ENCODE measurements at places on chromosomes 3 and 15.
A peak's percentile ranks its signal among the peaks of the same experiment; 100 is the strongest.

DNA sequence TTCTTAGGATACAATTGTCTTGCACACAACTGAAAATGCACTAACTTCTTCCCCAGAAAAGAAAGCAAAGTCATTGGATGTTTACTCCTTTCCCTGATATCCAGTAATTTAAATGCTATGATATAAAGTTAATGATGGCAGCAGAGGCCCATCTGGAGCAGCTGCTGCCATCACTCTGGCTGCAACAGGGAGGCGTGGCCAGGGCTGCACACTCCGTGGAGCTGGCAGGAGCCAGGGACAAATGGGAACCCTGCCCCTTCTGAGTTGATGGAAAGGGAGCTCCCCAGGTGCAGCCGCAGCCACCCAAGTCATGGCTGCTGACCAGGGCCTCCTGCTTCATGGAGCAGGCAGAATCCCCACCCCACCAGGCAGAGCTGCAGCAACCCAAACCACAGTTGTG lies 72.6 kb upstream of the ALDH1A3 start:
- no peaks in the 10 kb centered on the region for H3K36me3 ChIP-seq
- H3K4me1 ChIP-seq = no peaks in the 10 kb centered on the region
- no peak overlapping the region for H3K4me3 ChIP-seq

DNA sequence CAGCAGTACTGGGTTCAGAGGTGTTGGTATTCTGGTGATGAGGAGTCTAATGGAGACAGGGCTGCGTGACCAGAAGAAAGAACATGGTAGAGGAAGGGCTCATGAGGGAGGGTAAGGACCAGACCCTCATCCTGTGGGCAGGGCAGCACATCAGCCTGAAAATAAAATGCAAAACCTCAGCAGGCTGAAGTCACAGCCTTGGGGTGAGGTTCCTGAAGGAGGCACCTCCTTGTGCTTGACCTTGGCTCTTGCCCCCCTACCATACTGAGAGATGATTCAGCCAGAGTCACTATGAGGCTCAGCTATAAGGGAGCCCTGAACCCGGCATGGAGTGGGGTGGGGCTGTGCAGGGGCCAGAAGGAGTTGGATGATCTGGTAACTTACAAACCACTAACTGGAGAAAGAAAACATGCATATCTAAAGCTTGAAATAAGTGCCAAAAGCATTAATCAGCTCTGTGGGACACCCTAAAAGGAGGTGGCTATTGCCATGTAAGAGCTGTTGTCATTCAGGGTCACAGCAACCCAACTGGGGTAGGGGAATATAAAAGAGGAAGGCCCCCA lies 60.2 kb downstream of the CORO2B start:
- DNase-seq = no peak
- no peaks in the 10 kb centered on the region for H3K36me3 ChIP-seq
- H3K4me1 ChIP-seq = peaks cover 12% of the 10 kb centered on the region
- no peak overlapping the region for H3K4me3 ChIP-seq
- no peaks in the 10 kb centered on the region for H3K27me3 ChIP-seq

GRCh38 chr15:92901072-92901761 lies 1.1 kb downstream of the CHD2 start:
- peaks cover 4% of the 10 kb centered on the region for H3K36me3 ChIP-seq
- peak overlapping the region; percentile 99 for H3K27ac ChIP-seq
- no peak for DNase-seq

DNA sequence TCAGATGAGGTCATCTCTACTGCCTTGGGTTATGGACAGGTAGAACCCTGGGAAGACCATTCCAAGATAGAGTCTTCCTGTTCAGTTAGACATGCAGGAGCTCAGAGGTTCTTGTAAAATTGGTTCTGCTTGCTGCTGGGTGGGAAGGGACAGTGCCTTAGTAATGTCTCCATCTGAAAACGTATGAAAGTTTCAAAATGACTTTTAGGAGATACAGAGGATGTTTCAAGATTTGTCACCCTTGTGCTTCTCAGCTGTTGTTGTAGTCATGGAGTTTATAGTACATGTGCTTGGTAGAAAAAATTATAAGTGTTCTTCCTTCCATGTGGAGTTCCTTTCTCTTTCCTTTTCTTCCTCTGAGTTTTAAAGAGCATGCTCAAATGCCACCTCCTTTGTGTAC lies 885.2 kb upstream of the CFAP20DC start:
- no peak for DNase-seq
- no peak overlapping the region for H3K27ac ChIP-seq
- no peak overlapping the region for H3K4me3 ChIP-seq
- H3K36me3 ChIP-seq = no peaks in the 10 kb centered on the region
- H3K4me1 ChIP-seq = no peaks in the 10 kb centered on the region

- no peak overlapping the region for H3K27ac ChIP-seq
- no peaks in the 10 kb centered on the region for H3K4me1 ChIP-seq
- no peak for DNase-seq
- no peaks in the 10 kb centered on the region for H3K36me3 ChIP-seq
These were observed 61.4 kb downstream of the COL8A1 start for GRCh38 chr3:99699841-99700240.

- H3K4me1 ChIP-seq = peaks cover 37% of the 10 kb centered on the region
These were observed 13.2 kb downstream of the MEIS2 start for GRCh38 chr15:37087131-37087588.

- no peaks in the 10 kb centered on the region for H3K27me3 ChIP-seq
- no peaks in the 10 kb centered on the region for H3K36me3 ChIP-seq
- H3K4me1 ChIP-seq = no peaks in the 10 kb centered on the region
- H3K4me3 ChIP-seq = no peak overlapping the region
These were observed 17.3 kb upstream of the SLC28A2 start for GRCh38 chr15:45234562-45235235.

- H3K4me1 ChIP-seq = no peaks in the 10 kb centered on the region
- H3K4me3 ChIP-seq = no peak overlapping the region
- no peaks in the 10 kb centered on the region for H3K27me3 ChIP-seq
- H3K36me3 ChIP-seq = no peaks in the 10 kb centered on the region
These were observed 528.8 kb downstream of the UNC13C start for GRCh38 chr15:54506977-54507524.

- no peaks in the 10 kb centered on the region for H3K4me1 ChIP-seq
- no peak for DNase-seq
- no peaks in the 10 kb centered on the region for H3K36me3 ChIP-seq
These were observed 8.2 kb upstream of the APEH start for GRCh38 chr3:49665822-49666519.

- H3K4me1 ChIP-seq = no peaks in the 10 kb centered on the region
- peaks cover 76% of the 10 kb centered on the region for H3K36me3 ChIP-seq
- H3K4me3 ChIP-seq = no peak overlapping the region
- no peak overlapping the region for H3K27ac ChIP-seq
- DNase-seq = no peak
These were observed 14.4 kb downstream of the SEC61A1 start for GRCh38 chr3:128066676-128067075.

GRCh38 chr3:41370307-41370706 lies 171.0 kb downstream of the CTNNB1 start:
- no peaks in the 10 kb centered on the region for H3K27me3 ChIP-seq
- no peak overlapping the region for H3K27ac ChIP-seq
- no peaks in the 10 kb centered on the region for H3K36me3 ChIP-seq
- DNase-seq = no peak
- H3K4me1 ChIP-seq = peaks cover 52% of the 10 kb centered on the region
- no peak overlapping the region for H3K4me3 ChIP-seq

DNA sequence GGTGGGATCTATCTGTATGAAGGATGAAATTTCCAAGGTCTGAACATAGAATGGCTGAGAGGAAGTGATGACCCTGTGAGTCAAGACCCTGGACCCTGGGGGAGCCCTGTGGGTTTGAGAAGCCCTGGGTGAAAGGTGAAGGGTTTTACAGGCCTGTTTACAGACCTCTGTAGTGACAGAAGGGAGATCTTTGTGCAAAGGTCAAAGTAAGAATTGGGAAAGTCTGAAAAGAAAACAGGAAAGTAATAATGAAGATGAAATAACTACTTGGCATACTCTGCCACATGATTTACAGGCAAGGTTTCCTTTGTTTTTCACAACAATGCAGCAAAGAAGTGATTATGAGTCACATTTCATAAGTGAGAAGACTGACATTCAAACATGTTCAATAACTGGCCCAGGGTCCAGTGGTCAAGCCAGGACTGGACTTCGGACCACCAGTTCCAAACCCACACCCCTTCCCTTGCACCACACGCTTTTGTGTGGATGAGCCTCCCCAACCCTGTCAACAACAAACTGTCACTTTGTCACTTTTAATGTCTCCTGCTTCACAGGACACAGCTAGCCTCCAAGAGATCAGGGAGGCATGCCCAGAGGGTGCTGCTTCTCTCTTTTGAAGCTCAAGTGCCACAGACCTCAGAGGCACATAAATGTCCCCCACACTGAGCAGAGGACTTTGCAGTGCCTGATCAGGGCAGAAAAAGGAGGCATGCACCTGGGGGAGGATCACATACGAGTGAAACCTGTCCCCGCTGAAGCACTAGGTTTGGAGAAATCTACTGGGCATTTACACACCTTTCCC lies 21.5 kb downstream of the CD86 start:
- DNase-seq = no peak
- no peaks in the 10 kb centered on the region for H3K27me3 ChIP-seq
- no peak overlapping the region for H3K4me3 ChIP-seq
- no peaks in the 10 kb centered on the region for H3K4me1 ChIP-seq
- H3K36me3 ChIP-seq = no peaks in the 10 kb centered on the region
- no peak overlapping the region for H3K27ac ChIP-seq

GRCh38 chr3:153169793-153170383 lies 7.9 kb downstream of the RAP2B start:
- no peaks in the 10 kb centered on the region for H3K36me3 ChIP-seq
- no peak overlapping the region for H3K27ac ChIP-seq
- no peak overlapping the region for H3K4me3 ChIP-seq
- no peak for DNase-seq
- H3K4me1 ChIP-seq = peaks cover 18% of the 10 kb centered on the region

DNA sequence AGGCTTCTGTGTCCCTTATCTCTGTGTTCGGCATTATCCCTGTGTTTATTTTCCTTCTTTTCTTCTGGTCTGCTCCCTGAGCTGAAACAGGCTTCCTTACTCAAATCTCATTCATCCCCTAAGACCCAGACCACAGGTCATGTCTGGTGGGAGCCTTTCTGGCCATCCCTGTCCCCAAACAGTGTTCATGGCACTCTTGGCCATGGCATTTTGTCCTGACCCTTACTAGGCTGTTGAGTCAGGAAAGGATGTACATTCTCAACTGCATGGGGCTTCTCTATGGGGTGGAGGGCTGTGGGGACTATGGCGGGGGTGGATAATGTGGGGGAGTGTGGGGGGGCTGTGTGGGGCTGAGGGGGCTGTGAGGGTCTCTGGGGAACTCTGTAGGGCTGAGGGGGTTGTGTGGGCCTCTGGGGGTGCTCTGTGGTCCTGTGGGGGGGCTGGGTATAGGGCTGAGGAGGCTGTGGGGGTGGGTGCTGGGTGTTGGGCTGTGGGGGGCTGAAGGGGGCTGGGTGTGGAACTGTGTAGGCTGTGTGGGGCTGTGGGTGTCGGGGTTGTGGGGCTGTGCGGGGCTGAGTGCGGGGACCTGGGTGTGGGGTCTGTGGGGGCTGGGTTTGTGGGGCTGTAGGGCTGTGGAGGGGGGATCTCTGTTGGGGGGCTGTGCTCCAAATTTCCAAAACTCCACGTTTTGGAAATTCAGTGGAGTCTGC lies 64.3 kb downstream of the KLF13 start:
- H3K36me3 ChIP-seq = no peaks in the 10 kb centered on the region
- H3K27ac ChIP-seq = no peak overlapping the region
- peaks cover 33% of the 10 kb centered on the region for H3K27me3 ChIP-seq

GRCh38 chr3:42148982-42149432 lies 57.9 kb downstream of the TRAK1 start:
- no peaks in the 10 kb centered on the region for H3K36me3 ChIP-seq
- H3K27ac ChIP-seq = no peak overlapping the region
- H3K27me3 ChIP-seq = no peaks in the 10 kb centered on the region
- H3K4me1 ChIP-seq = peaks cover 15% of the 10 kb centered on the region
- no peak overlapping the region for H3K4me3 ChIP-seq

GRCh38 chr3:125156456-125156855 lies 56.1 kb downstream of the SLC12A8 start:
- H3K27me3 ChIP-seq = no peaks in the 10 kb centered on the region
- H3K27ac ChIP-seq = no peak overlapping the region
- peaks cover 12% of the 10 kb centered on the region for H3K4me1 ChIP-seq
- no peaks in the 10 kb centered on the region for H3K36me3 ChIP-seq
- no peak overlapping the region for H3K4me3 ChIP-seq

DNA sequence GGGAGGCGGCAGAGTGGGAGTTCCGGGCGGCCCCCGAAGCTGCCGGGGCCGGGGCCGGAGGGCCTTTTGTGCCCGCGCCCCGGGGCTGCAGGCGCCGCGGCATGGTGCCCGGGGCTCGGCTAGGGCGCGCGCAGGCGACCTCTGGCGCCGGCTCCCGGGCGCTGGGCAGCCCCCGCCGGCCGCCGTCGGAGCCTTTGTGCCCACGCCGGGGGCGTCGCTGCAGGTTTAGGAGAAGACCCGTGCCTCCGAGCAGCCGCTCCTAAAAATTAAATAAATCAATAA lies 299 bp downstream of the PAQR9 start:
- no peak for DNase-seq
- H3K36me3 ChIP-seq = no peaks in the 10 kb centered on the region
- no peak overlapping the region for H3K27ac ChIP-seq
- peak overlapping the region; percentile 58 for H3K4me3 ChIP-seq
- H3K4me1 ChIP-seq = peaks cover 3% of the 10 kb centered on the region
- H3K27me3 ChIP-seq = peaks cover 49% of the 10 kb centered on the region

DNA sequence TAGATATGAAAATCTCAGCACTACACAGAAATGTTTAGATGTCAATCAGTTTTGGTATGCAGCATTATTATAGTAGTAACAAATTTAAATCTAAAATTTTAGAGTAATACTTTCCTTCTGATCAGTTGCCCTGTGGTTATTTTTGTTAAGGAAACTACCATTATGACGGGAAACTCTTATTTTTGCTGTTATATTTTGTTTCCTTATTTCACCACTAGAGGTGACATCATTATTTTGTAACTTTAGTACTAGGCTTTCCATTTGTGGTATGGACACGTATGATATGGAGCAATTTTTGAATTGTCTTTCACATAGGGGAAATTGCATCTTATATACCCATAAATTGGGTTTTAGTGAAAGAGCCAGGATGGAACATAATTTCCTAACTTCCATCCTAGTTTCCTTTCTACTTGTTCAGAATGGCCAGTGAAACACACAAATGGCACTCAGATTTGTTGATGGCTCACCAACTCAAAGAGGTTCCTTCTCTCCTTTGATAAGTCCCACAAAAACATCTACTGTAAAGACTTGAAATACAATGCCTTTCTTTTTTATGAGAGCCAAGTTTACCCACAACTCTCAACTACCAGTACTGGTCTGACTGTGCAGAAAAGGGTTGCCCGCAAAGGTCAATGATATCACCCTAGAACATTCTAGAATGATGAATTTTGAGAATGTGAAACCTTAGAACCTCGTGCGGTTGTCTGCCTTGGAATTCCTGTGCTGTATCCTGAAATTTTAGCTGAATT lies 19.4 kb upstream of the PPP4R2 start:
- no peaks in the 10 kb centered on the region for H3K36me3 ChIP-seq
- H3K4me1 ChIP-seq = peaks cover 7% of the 10 kb centered on the region
- no peak for DNase-seq
- H3K4me3 ChIP-seq = no peak overlapping the region
- no peak overlapping the region for H3K27ac ChIP-seq

Data from GM23338 (cell line).